Purkinje cell (primary cell): ENCODE measurements at places on chromosomes 4 and X. TPM values are rescaled to one million over a fixed set of nuclear protein-coding genes. Genes with fewer than 3 reads are reported as not detected.

Gene CSAG2
- not detected in 2 replicates for polyA plus RNA-seq

Gene KLF8
- 0.97 and 2.0 TPM in 2 replicates for polyA plus RNA-seq

Gene AGTR2
- 38.2 and 56.2 TPM in 2 replicates for polyA plus RNA-seq

Gene FAM149A
- 3.6 and 11.1 TPM in 2 replicates for polyA plus RNA-seq

Gene MSX1
- 0.64 and 0.86 TPM in 2 replicates for polyA plus RNA-seq

Gene FGA
- not detected in 2 replicates for polyA plus RNA-seq

Gene TTC29
- 1.4 TPM in 1 of 2 replicates, not detected in the other for polyA plus RNA-seq

Gene SPRY1
- polyA plus RNA-seq = 5.2 and 6.2 TPM in 2 replicates

Gene ASB12
- polyA plus RNA-seq = not detected in 2 replicates

Gene MAEA
- polyA plus RNA-seq = 11.3 and 19.0 TPM in 2 replicates

Gene NDNF
- 4.0 and 12.4 TPM in 2 replicates for polyA plus RNA-seq

Gene SLC4A4
- 41.8 and 53.1 TPM in 2 replicates for polyA plus RNA-seq

Gene BTK
- polyA plus RNA-seq = not detected in 2 replicates

Gene RAB33A
- 40.4 and 67.4 TPM in 2 replicates for polyA plus RNA-seq

Gene ADH1A
- not detected in 2 replicates for polyA plus RNA-seq

Gene CT45A3
- not detected in 2 replicates for polyA plus RNA-seq

Gene FANCB
- 2.8 TPM in 1 of 2 replicates, not detected in the other for polyA plus RNA-seq

Gene USP46
- polyA plus RNA-seq = 80.9 and 83.1 TPM in 2 replicates

Gene GLOD5
- polyA plus RNA-seq = 3.0 TPM in 1 of 2 replicates, not detected in the other

Gene NLRP2B
- not detected in 2 replicates for polyA plus RNA-seq

Gene TMPRSS11E
- polyA plus RNA-seq = not detected in 2 replicates

Gene SPP1
- 9.8 and 21.8 TPM in 2 replicates for polyA plus RNA-seq

Gene TRPC5OS
- polyA plus RNA-seq = not detected in 2 replicates

Gene OTC
- 0.15 TPM in 1 of 2 replicates, not detected in the other for polyA plus RNA-seq

Gene RHOXF2
- 0.97 TPM in 1 of 2 replicates, not detected in the other for polyA plus RNA-seq

Gene PRPS1
- 30.1 and 34.1 TPM in 2 replicates for polyA plus RNA-seq

Gene TLR10
- polyA plus RNA-seq = 0.11 and 0.27 TPM in 2 replicates

Gene CXorf65
- polyA plus RNA-seq = not detected in 2 replicates

Gene ALAS2
- polyA plus RNA-seq = not detected in 2 replicates

Gene STOX2
- polyA plus RNA-seq = 20.7 and 22.7 TPM in 2 replicates

Gene BRS3
- not detected in 2 replicates for polyA plus RNA-seq

Gene ADH6
- polyA plus RNA-seq = not detected in 2 replicates

Gene MTCP1
- 14.8 and 44.3 TPM in 2 replicates for polyA plus RNA-seq

Gene ASB5
- 0.74 TPM in 1 of 2 replicates, not detected in the other for polyA plus RNA-seq

Gene EDNRA
- polyA plus RNA-seq = 0.76 and 0.83 TPM in 2 replicates

Gene TLR1
- polyA plus RNA-seq = 0.32 and 1.3 TPM in 2 replicates

Gene MAGT1
- 5.5 and 6.2 TPM in 2 replicates for polyA plus RNA-seq

Gene AMOT
- polyA plus RNA-seq = 7.7 and 7.9 TPM in 2 replicates

Gene SSX1
- polyA plus RNA-seq = not detected in 2 replicates

Gene PRRG3
- polyA plus RNA-seq = 1.3 and 7.6 TPM in 2 replicates

Gene SCD5
- polyA plus RNA-seq = 439 and 536 TPM in 2 replicates

Gene LEF1
- polyA plus RNA-seq = 0.65 TPM in 1 of 2 replicates, not detected in the other

Gene ING2
- 10.5 and 10.9 TPM in 2 replicates for polyA plus RNA-seq

Gene AKAP4
- polyA plus RNA-seq = not detected in 2 replicates

Gene GAGE12E
- not detected in 2 replicates for polyA plus RNA-seq

Gene STAP1
- polyA plus RNA-seq = not detected in 2 replicates

Gene GALNTL6
- 3.5 and 3.6 TPM in 2 replicates for polyA plus RNA-seq
